Stimulated activated CD8-positive, alpha-beta memory T cell treated with anti-CD3 and anti-CD28 coated beads, Interleukin-7, amount 100 ng/mL, for 24 hours (primary cell): ENCODE measurements at places on chromosomes 2 and 18.

DNA sequence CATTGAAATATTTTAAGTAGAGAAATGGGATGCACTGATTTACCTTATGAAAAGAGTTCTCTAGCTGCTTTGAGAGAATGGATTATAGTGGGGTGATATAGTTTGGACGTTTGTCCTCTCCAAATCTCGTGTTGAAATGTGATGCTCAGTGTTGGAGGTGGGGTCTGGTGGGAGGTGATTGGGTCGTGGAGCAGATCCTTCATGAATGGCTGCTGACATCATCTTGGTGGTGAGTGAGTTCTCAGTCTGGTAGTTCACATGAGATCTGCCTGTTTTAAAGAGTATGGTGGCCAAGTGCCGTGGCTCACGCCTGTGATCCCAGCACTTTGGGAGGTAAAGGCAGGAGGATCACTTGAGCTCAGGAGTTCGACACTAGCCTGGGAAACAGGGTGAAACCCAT lies 58.7 kb upstream of the SH3RF3 start:
- no peak for DNase-seq

GRCh38 chr2:164896226-164896625 lies 54.6 kb upstream of the COBLL1 start:
- no peak for DNase-seq

DNA sequence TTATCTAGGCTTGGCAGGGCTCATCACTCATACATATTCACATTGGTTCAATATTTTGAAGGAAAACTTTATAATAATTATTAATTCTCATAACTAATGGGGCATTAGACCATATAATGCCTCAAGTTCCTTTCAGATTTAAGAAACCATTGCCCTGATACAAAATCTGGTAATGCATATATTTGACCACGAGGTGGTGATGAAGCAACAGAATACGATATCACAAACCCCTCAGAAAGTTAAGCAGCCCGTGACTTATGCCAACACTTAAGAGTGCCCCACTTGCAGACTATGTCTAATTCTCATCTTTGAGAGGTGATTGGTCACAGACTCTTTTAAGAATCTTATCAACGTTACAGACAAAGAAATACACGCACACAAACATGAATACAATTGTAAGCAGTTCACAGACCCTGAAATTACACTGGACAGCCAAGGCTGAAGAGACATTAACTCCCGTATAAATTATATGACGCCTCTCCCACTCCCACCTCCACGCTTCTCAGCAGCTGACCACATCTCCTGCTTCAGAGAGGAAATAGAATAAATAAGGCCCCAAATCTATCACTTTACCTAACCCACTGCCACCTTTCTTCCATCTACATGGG lies 20.7 kb upstream of the DNAH6 start:
- DNase-seq, result no peak

GRCh38 chr2:159071190-159071915 lies 102.9 kb downstream of the TANC1 start:
- DNase-seq, result no peak

- no peak for DNase-seq
These were observed 124.8 kb upstream of the RNF152 start for GRCh38 chr18:62017618-62018017.

DNA sequence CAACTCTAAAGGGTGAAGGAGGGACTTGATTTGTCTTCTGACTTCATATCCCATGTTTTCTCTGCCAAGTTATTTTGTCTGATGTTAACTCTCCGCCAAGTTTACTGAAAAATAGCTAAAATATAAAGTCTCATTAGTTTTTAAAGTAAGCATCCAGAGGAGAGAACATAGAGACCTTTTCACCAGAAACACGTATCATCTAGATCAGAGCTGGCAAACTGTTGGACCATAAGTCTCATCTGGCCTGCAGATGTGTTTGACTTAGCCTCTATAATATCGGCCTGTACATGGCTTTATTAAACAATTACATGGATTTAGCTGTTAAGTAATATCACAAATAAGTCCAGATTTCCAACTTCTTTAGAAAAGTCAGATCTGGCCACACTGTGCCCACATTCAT lies 182.6 kb downstream of the PLCL1 start:
- no peak for DNase-seq

DNA sequence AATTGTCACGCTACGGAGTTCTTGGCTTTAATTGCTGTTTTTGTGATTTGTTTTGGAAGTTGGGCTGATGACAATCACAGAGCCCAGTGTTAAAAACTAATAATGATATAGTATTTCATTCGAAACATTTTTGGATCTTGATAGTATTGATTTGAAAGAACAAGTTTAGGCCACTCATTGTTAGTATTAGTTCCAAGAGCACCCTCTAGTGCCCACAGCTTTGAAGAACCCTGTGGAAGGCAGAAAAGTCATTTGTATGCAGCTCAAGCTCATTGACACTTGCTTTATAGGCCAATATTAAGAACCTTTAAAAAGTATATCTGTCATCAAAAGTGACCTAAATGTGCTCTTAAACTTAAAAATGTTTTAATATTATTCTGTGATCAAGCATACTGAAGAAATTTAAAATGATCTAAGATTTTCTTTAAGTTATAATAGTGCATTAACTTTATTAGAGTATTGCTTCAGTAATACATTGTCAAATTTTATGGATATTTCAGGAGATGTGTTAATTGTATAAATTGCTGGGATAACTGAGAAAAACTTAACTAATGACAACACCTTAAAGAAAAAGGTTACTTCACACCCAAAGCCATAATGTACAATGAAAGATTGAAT lies 191.0 kb downstream of the GRB14 start:
- no peak for DNase-seq

GRCh38 chr2:150681120-150681804 lies 193.8 kb upstream of the RND3 start:
- DNase-seq, result no peak

DNA sequence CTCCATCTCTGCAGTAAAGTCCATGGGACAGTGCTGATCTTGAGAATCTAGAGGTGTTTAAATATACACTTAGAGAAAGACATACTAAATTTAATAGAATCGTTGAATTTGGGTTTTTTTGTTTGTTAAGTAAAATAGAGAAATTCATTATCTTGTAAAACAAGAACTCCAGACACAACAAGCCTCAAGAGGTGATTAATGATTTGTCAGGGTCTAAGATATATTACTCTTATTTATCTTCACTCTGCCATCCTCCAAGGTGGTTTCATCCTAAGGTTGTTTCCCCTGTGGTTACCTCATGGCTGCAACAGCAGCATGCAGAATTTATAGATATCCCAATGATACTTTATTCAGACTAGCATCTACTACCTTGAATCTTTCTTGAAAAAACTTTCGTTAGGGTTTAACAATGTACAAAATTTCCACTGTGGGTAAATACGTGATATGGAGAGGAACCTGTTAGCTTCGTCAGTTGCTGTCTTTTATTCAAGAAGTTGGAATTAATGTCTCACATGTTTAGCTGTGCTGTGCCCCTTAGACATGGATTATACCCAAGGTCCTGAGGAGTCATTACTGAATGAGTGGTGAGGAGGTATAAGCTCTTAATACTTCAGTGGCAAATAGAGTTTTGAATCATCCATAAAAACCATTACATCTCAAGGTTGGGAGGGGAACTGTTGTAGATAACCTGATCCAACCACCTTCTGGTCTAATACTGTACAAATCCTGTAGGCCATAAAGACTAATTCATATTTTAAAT lies 128.0 kb downstream of the GPD2 start:
- no peak for DNase-seq

- no peak for DNase-seq
These were observed 264.5 kb downstream of the EIPR1 start for GRCh38 chr2:3113122-3113521.

DNA sequence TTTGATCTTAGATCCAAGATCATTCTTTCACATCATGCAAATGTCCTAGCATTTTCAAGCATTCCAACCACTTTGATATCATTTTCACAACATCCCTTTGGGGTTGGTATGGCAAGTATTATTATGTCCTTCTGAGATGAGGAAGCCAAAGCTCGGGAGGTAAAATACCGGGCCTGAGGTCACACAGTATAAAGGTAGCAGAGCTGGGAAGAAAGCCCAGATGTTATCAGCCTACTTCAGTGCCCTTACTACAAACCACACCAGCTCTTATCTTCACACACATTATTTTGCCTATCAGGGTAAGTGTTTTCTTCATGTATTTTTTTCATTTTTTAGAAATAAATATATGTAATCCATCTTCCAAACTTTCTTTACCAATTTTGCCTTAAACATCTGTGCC lies 4.2 kb upstream of the B4GALT6 start:
- DNase-seq, result no peak

DNA sequence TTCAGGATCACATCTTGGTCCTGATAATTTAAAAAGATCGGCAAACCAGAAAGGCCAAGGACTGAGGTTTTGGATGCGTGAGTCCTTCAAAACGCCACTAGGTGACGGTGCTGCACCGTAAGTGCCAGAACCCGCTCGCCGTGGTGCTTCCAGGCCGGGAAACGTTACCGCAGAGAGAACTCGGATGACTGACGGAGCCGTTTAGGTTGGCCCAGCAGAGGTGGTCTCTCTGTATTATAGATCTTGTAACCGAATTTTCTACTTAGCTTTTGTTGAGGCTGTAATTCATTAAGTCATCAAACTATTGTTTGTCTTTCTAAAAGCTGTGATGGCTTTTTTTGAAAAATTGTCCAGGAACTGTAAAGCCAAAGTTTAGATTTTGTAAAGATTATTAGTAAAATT lies 39.8 kb upstream of the ADCYAP1 start:
- DNase-seq, result peak; percentile 8

DNA sequence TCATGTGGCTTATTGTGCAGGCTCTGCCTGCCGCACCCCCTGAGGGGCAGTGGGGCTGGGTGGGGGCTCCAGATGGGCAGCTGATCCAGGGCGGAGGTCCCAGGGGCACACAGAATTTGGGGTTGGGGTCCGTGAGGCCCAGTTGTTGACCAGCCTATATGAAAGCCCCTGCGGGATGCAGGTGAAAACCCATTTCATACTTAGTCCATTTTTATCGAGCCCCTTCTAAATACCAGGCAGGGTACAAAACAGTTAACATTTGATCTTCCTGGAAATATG lies 30.6 kb downstream of the MYO7B start:
- no peak for DNase-seq

GRCh38 chr2:175048275-175048674 lies 43.1 kb upstream of the CHN1 start:
- no peak for DNase-seq

- DNase-seq, result no peak
These were observed 22.3 kb upstream of the ORC2 start for GRCh38 chr2:200985799-200986198.

GRCh38 chr2:26941486-26941885 lies 29.0 kb upstream of the MAPRE3 start:
- no peak for DNase-seq

DNA sequence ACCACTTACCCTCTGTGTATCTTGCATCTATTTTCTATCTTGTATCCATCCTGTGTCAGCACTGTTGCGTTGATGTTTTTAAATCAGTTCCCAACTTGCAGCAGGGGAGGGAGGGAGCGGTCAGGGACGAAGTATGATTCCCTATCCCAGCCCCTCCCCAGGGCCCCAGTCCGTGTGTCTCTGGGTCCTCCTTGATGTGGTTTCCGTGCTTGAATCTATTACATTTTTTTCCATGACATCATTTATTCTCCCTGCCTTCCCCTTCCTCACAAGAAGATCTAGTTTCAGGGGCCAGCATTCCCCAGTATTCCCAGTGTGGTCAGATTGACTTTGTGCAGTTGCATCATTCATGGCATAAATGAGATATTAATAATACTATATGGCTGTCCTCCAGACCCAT lies 479.3 kb downstream of the PTPRM start:
- no peak for DNase-seq

- DNase-seq, result no peak
These were observed 276.4 kb downstream of the HRH4 start for GRCh38 chr18:24736662-24737330.

- DNase-seq, result no peak
These were observed 593.9 kb upstream of the ZNF804A start for GRCh38 chr2:184004289-184004947.

- DNase-seq, result no peak
These were observed 64.0 kb downstream of the STPG4 start for GRCh38 chr2:47091118-47091517.

- no peak for DNase-seq
These were observed 20.1 kb downstream of the ARID5A start for GRCh38 chr2:96556441-96557330.
